ENCODE measurements at places on chromosomes 2 and 18.

GRCh38 chr18:10518595-10519255, 7.1 kb upstream of the NAPG start:
- DNase-seq: no peak

GRCh38 chr2:119123389-119123788, 35.2 kb downstream of the C1QL2 start:
- DNase-seq: no peak

DNA sequence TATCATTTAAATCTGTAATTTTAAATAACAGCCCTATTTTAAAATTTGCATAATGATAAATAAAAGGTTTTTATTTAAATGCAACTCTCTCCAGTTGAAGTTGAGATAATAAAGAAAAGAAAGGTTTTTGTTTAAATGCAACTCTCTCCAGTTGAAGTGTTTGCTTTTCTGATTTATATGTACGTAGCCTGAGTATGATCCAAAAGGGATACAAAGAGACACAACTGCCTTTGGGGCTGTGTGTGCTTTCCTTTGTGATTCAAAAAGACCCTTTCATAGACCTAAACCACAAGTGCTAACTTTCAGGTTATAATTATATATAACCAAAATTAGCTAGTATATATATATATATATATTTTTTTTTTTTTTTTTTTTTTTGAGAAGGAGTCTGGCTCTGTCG, 76.2 kb upstream of the MFF start:
- no peak for DNase-seq

DNA sequence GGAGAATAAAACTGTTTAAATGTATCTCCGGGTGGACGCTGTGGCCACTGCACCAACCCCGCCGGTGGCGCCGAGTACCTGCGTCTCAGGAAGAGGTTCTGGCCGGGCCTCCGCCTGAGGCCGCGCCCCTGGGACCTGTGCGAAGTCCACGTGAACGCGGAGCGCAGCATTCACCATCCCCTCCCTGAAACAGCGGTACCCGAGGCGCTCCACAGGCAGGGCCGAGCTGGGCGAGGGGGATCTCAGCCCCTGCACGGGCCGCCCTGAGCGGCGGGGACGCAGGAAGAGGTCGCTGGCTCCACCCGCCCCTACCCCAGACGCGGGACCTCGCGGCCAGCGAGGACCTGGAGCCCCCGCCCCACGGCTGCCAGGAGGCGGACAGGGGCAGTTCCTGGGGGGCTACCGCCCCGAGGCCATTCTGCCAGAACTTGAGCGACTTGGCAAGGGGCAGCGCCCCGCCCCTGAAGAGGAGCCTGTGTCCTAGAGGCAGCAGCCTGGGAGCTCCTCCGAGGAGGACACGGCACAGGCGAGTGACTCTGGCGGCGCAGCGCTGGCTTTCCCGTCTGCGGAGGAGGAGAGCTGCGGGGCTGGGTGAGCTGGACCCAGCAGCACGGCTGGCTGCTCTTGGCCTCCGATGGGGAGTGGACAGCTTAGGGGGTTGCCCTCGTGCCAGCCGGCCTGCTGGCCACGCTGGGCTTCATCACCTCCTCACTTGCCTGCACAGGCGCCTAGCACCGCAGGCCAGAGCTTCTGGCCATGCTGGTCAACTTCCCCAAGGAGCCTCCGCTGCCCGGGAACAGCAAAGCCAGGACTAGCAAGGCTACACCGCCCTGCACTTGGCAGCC, 9.7 kb upstream of the TEKT4 start:
- no peak for DNase-seq

Data from DND-41 (cell line).